ENCODE measurements at places on chromosomes 13 and 19.

GRCh38 chr13:111281751-111282311 is 38.6 kb upstream of the TEX29 start:
- DNase-seq, result no peak

- no peak for DNase-seq
Measured at GRCh38 chr13:114286808-114287207, 5.4 kb downstream of the UPF3A start.

GRCh38 chr13:47000165-47000564 is 103.3 kb upstream of the HTR2A start:
- no peak for DNase-seq

GRCh38 chr13:37615276-37615675 is 16.7 kb upstream of the POSTN start:
- no peak for DNase-seq

DNA sequence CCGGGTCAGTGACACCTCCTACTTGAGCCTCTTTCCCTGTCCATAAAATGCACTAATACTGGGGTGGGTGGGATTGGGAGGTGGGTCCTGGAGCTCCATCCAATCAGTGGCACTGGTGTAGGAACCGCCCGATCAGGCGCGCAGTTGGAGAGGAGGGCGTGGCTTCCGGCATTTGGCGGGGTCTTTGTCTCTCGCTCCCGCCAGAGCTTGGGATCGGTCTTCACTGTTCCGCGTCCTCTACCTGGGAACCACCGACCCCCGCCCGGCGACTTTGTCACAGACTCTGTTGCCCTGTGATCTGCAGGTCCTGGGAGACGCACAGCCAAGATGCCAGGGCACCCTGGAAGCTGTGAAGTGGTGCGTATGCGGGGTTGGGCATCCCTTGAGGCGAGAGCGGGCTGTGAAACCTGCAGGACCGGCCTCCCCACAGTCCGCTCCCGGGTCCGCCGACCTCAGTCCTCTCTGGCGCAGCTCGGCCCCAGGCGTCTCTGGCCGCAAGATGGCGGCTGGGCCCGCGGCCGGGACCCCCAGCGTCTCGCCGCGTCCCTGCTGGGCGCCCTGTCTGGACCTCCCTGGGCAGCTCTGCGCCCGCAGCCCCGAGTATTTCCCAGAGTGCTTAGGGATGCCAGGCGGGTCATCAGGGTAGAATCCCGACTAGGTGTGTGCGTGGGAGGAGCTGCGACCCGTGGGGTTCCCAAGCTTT is 41.6 kb upstream of the ZNF730 start:
- no peak for DNase-seq

DNA sequence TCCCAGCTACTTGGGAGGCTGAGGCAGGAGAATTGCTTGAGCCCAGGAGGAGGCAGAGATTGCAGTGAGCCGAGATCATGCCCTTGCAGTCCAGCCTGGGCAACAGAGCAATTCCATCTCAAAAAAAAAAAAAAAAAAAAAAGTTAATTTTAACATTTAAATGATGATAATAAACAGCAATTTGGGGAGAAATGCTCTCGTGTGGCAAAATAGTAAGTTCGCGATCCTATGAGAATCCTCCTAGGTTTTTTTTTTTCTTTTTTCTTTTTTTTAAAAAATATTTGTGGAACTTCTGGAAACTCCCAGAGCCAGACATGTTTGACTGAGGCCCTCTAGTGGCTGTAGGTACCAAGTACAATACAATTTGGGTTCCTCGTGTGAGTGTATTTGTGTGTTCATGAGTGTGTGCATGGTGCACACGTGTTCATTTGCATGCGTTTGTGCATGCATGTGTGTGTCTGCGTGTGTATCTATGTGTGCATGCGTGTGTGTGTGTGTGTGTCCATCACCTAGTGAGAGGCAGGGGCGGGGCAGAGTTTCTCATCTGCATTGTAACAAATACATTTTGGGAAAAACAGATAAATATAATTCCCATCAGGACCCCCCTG is 31.2 kb downstream of the TMPRSS9 start:
- DNase-seq, result peak; percentile 64

DNA sequence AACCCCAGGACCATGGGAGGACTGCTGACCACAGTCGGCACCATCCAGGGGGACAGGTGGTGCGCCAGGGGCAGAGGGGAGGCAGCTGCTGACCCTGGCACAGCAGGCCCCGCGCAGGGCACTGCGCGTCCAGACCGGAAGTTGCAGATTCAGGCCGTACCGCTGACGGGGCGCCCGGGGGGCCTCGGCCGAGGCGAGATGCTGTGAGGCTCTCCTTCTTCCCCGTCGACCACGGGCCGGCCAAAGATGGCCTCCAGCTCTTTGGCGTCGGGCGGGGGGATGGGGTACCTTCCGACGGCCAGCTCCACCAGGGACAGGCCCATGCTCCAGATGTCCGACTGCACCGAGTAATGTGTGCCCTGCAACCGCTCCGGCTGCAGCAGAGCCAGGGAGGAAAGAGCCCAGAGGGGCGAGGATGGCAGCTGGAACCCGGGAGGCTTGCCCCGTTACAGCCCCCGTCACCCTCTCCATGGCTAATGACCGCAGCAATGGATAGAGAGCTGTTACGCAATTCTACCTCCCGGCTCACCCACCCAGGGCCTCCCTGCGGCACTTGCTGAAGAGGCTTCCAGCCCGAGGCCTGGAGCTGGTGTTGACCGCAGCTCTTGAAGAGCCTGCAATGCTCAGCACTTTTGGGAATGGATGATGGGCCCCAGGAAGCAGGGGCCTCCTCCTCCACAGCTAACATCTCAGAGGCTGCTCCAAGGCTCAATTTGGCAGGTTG is 24.7 kb downstream of the MAP2K2 start:
- DNase-seq, result no peak

GRCh38 chr19:43465468-43466120 is at the start of gene LYPD3:
LYPD3 (minus strand) TSS chr19:43465608; CDS start chr19:43465571, 37 bp downstream.
- DNase-seq, result peak; percentile 60

DNA sequence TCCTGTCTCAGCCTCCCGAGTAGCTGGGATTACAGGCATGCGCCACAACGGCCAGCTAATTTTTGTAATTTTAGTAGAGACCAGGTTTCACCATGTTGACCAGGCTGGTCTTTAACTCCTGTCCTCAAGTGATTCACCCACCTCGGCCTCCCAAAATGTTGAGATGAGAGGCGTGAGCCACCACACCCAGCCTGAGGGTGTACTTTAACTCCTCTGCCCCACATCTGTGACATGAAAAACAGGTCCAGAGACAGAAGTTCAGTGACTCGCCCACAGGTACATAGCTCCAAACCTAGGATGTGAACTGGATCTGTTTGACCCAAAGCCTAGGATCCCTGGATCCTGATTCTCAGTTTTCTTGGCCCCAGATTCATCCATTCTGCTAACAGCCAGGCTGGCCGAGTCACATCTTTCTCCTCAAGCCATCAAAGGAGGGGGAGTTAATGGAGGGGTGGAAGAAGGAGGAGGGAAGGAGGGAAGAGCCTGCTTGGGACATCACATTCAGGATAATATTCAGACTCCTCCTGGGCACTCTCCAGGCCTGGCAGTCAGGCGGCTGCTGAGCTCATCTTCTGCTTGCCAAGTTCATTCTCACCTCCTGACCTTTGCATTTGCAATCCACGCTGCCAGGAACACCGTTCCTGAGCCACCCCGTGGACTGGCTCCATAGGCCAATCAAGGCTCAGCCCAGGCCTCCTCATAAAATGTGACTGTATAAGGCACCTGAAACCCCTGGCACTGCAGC is 3.1 kb downstream of the SPC24 start:
- no peak for DNase-seq

DNA sequence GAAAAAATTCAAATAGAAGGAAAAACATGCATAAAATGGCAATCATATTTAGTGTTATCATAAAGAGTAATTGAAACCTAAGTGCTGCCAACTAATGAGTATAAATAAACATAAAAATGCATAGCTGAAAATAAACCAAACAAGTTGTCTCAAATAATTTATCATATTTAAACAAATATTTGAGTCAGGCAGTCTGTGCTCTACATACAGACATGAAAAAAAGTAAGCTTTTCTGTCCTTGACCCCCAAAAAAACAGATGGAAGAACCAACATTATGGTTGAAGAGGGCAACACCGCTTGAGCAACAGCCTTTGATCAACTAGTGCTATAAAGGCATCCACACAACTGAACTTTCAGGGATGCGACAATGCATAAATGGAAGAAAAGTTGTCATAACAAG is 735.1 kb upstream of the MIR17HG start:
- DNase-seq, result no peak

GRCh38 chr19:39472746-39473442 is 7.7 kb upstream of the TIMM50 start:
- DNase-seq, result no peak

- DNase-seq, result no peak
Measured at GRCh38 chr13:35514061-35514477, 37.6 kb upstream of the MAB21L1 start.

DNA sequence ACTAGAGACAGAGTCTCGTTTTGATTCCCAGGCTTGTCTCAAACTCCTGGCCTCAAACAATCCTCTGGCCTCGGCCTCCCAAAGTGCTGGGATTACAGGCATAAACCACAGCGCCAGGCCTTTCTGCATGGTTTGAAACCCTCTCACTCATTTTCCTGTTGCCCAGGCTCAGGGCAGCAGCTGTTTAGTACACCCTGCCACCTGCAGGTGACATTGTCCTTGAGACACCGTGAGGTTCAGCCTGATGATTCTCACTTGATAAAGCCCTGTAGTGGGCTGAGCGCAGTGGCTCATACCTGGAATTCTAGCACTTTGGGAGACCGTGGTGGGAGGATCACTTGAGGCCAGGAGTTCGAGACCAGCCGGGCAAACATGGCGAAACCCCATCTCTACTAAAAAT is 12.5 kb downstream of the IL12RB1 start:
- no peak for DNase-seq

GRCh38 chr19:28519952-28520861 is 692.7 kb downstream of the UQCRFS1 start:
- DNase-seq, result no peak

- DNase-seq, result no peak
Measured at GRCh38 chr13:90107661-90108060, 1239.8 kb upstream of the MIR17HG start.

- DNase-seq, result no peak
Measured at GRCh38 chr13:97810152-97810551, 143.3 kb upstream of the IPO5 start.

GRCh38 chr19:17682273-17682672 is 5.9 kb downstream of the UNC13A start:
- DNase-seq, result no peak

- no peak for DNase-seq
Measured at GRCh38 chr13:71240911-71241310, 626.1 kb downstream of the DACH1 start.

GRCh38 chr13:50085063-50085462 is 69.8 kb downstream of the KCNRG start:
- DNase-seq, result no peak

DNA sequence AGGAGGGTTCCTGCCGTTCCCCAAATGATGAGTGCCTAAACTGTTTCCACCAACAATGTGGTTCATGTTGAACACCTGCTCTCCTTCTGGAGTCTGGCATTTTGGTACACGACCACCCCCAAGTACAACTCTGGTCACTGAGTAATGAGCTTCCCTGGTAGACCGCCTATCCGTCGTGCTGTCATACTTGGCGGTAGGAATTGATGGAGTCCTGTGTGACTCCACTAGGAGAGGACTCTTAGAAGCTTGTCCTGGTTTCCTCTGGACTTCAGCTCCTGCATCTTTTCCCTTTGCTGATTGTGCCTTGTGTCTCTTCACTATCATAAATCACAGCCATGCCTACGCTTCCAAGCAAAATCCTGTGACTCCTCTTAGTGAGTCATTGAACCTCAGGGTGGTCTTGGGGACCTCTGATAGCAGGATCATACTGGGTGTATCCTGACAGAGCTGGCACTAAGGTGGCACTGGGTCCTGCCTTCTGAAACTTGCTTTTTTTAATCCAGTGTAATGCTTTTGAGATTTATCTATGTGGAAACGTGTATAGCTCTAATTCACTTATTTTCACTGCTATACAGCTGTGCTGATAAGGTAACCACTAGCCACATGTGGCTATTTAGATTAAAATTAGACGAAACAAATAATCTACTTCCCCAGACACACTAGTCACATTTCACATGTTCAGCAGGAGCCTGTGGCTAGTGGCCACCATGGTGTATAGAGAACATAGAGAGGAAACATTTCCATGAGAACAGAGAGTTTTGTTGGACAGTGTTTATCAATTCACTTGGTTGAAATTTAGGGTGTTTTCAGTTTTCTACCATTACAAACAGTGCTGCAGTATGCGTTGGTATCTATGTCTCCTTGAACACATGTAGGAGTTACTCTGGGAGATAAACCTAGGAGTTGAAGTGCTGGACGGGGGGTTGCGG is 6.1 kb upstream of the ASF1B start:
- no peak for DNase-seq

GRCh38 chr13:110403721-110404120 is 96.6 kb downstream of the COL4A2 start:
- DNase-seq, result no peak

DNA sequence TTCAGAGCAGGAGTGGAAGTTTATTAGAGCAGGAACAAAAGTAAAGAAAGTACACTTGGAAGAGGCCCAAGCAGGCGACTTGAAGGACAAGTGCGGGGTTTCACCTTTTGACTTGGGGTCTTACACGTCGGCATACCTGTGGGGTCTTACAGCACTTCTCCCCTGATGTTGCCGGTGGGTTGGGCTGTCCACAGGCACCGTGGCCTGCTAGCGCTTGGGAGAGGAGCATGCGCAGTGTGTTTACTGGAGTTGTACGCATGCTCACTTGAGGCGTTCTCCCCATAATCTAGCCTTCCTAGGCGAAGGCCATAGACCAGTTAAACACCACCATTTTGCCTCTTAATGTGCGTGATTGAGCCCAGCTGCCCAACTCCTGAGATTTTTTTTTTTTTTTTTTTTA is 25.0 kb upstream of the PLEKHF1 start:
- DNase-seq, result no peak

- DNase-seq, result no peak
Measured at GRCh38 chr13:54029226-54029625, 1000.6 kb downstream of the OLFM4 start.

DNA sequence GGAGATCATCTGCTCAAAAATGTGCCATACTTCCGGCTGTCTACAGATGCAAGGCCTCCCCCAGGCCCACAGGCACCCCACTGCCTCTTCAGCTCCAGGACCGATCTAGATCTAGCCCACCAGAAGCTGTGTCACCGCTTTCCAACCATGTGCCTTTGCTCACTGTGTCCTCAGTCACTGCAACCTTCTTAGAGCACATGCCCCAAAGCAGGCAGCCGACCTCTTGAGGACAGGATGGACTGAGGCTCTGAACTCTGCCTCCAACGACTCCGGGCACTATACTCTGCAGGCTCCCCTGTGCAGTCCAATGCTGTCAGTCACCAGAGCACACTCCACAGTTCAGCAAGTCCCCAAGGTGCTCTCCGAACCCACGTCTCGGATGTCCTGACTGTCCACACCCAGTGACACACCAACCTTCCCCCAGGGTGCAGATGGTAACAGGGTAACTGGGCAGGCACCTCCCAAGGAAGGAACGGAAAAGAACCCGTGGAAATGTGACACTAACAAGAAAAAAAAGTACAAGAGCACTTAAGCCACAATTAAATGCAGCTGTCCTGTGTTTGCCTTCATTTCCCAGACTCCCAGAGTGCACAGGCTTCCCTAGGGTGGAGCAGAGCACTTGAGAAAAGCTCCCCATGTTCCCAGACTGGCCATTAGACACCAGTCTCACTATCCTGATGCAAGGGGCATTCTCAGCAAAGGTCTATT is 4.8 kb downstream of the STK24 start:
- no peak for DNase-seq

Data from CD4-positive, alpha-beta T cell treated with Interleukin-4 for 1 hour (primary cell).